ENCODE measurements at places on chromosomes 2 and 18.
A peak's percentile ranks its signal among the peaks of the same experiment; 100 is the strongest.

- no peak for DNase-seq
Measured at GRCh38 chr2:145812165-145812554, 1292.2 kb upstream of the ZEB2 start.

DNA sequence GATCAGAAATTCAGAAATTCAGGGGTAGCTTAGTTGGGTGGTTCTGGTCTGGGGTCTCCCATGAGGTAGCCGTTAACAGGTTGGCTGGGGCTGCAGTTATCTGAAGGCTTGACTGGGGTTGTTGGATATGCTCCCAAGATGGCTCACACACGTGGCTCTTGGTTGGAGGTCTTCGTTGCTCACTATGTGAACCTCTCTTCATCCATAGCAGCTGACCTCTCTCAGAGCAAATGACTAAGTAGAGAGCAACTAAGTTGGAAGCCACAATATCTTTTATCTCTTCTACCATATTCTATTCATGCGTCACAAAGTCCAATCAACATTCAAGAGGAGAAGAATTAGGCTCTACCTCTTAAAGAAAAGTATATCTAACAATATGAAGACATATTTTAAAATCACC lies 38.7 kb upstream of the SERTAD2 start:
- peak; percentile 37 for DNase-seq

- no peak for DNase-seq
Measured at GRCh38 chr2:212327171-212327809, 211.3 kb downstream of the ERBB4 start.

- no peak for DNase-seq
Measured at GRCh38 chr2:191629001-191629453, 48.9 kb upstream of the NABP1 start.

DNA sequence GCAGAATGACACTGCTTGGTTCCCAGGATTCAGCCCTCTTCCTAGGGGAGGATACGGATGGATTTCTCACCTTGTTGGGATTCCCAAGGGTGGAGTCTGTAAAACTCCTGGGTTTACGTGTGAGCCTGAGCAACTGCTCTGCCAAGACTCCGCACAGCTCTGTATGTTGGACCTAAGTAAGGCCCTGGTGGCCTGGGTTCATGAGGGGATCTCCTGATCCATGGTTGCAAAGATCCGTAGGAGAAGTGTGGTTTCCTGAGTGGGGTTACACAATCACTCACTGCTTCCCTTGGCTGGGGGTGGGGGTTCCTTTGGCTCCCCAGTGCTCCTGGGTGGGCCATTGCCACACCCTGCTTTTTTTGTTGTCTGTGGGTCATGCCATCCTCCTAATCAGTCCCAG lies 37.7 kb downstream of the ANKRD12 start:
- peak; percentile 58 for DNase-seq

DNA sequence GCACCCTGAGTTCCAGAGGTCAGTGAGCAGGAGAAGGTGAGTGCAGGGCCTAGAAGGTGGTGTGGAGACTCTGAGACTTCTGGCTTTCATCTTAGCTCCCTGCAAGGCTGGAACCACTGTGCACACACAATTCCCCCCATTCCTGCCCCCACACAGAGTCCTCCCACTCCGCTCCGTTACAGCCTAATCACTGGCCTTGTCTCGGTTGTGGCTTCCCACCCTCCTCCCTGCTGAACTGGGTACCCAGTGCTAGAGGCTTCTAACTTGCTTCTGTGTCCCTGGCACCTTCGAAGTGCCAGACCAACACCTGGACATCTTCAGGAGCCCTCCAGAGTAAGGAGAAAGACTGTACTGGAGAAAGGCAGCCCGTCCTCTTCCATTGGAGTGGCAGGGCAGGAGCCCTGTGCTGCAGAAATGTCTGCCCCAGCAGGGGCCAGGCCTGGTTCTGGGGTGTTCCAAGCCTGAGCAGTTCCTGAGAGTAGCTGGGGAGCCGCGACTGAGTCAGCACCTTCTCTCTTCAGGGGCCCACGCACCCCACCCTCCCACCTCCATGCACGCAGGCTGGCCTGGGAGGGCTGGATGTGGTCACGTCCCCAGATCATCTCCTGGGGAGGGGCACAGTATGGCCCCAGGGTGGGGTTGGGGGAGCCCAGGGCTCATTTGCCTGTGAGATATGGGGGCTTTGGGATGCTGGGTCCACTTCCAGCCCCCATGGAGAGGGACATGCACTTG lies 23.4 kb downstream of the CROCC2 start:
- no peak for DNase-seq

DNA sequence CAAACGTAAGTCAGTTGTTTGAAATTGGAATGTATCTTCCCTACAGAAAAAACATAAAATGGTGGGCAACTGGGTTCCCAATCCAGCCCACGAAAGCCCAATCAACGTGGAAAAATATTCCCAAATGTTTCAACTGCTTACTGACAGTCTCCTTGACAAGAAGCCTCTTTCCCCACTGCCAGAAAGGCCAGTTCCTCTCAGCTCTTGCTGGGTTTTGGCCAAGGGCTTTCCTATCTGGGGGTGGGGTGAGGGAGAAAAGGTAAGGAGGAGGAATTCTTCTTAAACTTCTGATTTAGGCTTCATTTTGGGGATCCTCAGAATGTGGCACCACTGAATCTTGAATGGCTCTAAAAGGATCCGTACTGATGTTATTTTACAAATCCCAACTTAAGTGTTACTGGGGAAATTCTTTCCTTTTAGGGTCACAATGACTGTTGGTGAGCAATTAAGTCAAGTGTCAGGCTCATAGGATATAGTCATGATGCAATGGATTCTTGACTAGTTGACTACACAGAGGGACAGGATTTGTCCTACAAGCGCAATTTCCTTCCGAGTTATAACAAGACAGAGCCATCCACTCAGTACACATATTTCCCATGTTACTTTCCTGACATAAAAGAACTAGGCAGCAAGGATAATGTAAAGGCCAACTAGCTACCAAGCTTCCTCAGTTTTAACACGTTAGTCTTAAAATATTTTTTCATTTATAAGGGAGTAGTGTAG lies 73.6 kb downstream of the SPRED2 start:
- no peak for DNase-seq

GRCh38 chr2:164747783-164748433 lies 93.7 kb downstream of the COBLL1 start:
- DNase-seq, result no peak

DNA sequence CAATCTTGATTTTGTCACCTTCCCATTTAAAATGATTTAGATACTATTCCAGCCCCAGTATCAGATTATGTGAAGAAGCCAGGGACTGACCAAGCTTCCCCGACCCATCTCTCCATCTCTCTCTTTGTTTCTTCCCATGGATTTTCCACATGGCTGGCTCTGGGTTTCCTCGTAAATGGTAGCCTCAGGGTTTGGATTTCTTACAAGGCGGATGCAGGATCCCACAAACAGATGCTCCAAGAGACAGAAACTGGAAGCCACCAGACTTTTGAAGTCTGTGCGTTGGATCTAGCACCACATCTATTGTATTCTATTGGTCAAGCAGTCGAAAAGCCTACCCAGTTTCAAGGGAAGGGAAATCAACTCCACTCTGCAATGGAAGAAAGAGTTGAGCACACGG lies 46.0 kb upstream of the SPHKAP start:
- DNase-seq, result no peak

GRCh38 chr2:84882414-84882738 lies 1.5 kb upstream of the TRABD2A start:
- DNase-seq, result no peak

- no peak for DNase-seq
Measured at GRCh38 chr2:16223841-16224177, 283.5 kb downstream of the MYCN start.

DNA sequence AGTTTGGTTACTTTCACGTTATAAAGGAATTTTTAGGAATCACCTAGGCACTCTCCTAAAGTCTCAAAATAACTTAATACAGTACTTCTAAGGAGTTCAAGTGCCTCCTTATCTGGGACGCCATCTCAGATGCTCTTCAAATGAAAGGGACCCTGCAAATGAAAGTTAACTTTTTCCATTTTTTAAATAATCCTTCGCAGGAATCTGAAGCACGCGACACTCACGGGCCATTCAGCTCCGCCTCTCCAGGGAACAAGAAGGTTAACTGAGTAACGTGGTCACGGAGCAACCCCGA lies 537 bp upstream of the ZC3H15 start:
- DNase-seq, result no peak

DNA sequence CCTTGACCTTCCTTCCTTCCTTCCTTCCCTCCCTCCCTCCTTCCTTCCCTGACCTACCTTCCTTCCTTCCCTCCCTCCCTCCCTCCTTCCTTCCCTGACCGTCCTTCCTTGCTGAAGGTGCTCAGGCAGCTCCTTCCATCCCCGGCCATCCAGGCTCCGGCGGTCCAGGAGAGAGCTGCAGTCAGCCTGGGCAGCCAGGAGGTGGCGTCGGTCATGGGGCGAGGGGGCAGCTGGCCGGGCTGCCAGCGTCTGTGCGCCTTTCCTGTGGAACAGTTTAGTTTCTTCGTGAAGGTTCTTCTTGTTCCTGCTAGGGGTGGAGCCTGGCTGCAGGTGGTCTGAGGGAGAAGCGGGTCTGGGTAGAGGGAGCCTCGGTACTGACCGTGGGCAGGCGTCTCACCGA lies 15.7 kb downstream of the GPR35 start:
- DNase-seq, result peak; percentile 58

DNA sequence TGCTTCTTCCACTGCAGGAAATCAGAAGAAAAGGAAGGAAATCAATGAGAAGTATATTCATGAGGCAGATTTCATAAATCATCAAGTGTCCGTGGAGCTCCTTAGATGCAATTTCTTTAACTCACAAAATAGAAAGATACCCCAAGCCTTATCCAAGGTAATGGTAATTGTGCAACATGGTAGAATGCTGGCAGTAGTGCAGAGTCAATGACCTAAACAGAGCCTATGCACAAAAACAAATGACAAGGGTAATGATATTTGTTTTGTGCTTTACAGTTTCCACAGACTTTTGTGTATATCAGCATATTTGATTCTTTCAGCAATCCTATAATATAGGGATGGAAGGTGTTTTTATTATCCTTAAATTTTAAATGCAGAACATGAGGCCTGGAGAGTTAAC lies 102.7 kb downstream of the SETBP1 start:
- no peak for DNase-seq

DNA sequence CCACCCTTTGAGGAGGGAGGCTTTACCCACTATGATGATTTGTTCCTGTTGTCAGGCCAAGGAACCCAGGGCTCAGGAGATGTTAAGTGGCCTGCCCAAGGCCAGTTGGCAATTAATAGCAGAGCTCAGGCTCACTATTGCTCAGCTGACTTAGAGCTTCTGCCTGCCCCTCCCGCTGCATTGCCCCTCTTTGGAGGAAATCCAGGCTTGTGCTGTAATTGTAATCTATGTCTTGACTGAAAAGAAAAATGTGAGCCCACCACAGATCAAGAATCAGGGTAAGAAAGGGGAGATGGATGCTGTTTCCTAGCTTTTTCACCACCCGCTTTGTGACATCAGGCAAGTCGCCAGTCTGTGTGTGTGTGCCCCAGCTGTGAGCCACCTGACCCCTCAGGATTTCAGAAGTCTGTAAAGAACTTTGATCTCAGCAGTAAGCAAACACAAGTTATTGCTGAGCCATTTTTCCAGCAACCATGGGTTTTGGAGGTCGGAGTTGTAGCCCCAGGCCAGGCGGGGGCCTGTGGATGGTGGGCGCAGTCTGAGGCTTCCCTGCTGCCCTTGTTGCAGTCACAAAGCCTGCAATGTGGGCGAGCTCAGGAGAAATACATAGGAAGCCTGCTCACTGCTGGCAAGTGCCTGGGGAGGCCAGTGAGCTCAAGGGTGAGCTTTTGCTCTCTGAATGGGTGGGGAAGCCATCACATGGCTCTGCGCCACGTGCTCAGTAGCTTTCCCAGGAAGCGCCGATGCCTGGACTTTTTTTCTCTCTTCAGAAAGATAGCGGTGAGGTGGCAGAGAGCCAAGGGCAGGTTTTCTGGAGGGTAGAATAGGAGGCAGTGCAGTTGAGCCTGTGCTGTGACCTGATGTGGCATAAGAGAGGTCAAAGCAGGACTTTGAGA lies 6.1 kb downstream of the CABLES1 start:
- peak; percentile 64 for DNase-seq

DNA sequence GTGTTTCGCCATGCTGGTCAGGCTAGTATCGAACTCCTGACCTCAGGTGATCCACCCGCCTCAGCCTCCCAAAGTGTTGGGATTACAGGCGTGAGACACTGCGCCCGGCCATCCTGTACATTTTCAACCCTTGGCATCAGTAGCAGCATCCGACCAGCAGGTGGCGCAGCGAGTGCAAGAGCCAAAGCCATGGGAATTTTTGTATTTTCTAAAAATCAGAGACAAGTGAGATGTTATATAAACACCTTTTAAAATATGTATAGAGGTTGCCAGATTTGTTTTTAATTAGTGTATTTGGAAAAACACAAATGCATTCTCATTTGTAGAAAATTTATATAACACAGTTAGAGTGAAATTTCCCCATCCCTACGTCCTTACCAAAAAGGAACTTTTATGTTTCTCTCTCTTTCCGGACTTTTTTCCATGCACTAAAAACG lies 36.8 kb downstream of the MOGAT1 start:
- peak; percentile 83 for DNase-seq

- DNase-seq, result no peak
Measured at GRCh38 chr2:170313992-170314348, 136.0 kb downstream of the MYO3B start.

GRCh38 chr2:833180-833579 lies 117.5 kb upstream of the SNTG2 start:
- DNase-seq, result no peak

DNA sequence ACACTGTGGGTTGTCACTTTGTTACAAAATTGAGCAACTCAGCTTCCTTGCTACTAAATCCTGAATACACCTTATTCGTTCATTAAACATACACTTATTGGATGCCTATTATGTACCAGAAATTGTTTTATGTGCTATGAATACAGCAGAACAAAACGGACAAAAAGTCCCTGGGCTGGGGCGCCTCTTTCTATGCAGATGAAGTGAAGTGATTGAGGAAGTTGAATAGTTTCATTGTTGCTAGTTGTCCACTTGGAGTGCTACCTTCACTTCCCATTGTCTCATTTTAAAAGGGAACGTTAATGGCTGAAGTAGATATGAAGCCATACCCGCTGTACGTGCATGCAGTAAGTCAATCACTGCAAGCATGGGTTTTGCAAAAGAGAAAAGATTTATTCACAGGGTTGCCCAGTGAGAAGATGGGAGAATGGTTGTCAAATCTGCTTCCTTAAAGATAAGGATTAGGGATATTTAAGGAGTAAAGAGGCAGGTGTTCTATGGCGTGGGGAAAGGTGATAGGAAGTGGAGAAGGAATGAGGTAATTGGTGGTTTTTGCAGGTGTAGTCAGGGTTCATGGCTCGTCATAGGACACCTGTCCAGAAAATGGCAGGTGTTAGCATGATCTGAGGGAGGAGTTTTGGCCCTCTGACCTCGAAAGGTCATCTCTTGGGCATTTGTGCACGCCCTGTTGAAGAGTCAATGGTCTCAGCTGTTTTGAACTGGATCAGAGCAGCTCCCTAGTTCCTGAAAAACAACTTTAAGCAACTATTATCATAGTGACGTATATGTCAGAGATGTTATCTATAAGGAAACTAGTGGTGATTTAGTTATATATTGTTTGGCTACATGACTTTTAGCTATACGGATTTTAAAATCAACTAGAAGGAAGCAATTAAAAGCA lies 23.5 kb downstream of the TRPM8 start:
- DNase-seq, result no peak

DNA sequence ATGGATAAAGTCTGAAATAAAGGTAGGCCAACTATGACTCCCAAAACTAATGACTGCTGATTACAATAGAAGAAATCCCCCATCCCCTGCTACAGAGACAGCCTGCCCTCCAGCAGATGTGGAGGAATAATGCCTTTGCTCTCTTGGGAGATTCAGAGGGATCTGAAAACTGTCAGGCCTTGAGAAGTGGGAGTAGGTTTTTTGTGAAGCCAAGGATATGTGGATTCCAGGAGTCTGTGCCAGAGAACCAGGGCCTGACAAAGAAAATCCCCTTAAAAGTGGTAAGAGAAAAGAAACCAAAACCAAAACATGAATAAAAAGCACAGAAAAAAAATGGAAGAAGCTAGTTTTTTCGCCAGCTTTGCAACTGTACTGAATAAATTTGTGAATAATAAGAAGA lies 397.6 kb downstream of the ZNF521 start:
- no peak for DNase-seq
